ENCODE measurements at places on chromosomes 3 and 15.

GRCh38 chr3:162489853-162490252, 993.2 kb downstream of the OTOL1 start:
- DNase-seq = no peak

- no peak for DNase-seq
These were observed 96.0 kb downstream of the SUCLG2 start for GRCh38 chr3:67558426-67558825.

DNA sequence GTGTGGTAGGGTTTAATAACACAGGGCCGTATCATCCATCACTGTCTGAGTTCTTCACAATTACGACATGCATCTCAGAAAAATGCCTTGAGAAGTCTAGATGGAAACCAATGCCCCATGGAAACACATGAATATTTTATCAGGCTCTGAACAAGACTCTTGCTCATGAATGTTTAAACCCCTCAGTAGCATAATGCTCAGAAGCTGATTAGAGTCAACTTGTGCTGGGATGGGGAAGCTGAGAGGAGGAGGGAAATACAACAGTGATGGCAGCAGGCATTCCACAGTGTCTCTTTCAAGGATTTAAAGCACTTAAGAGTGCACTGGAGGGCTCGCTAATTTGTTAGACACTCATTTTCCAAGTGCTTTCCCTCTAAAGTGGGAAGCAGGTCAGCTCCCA, 3.8 kb downstream of the GPR156 start:
- DNase-seq = no peak

DNA sequence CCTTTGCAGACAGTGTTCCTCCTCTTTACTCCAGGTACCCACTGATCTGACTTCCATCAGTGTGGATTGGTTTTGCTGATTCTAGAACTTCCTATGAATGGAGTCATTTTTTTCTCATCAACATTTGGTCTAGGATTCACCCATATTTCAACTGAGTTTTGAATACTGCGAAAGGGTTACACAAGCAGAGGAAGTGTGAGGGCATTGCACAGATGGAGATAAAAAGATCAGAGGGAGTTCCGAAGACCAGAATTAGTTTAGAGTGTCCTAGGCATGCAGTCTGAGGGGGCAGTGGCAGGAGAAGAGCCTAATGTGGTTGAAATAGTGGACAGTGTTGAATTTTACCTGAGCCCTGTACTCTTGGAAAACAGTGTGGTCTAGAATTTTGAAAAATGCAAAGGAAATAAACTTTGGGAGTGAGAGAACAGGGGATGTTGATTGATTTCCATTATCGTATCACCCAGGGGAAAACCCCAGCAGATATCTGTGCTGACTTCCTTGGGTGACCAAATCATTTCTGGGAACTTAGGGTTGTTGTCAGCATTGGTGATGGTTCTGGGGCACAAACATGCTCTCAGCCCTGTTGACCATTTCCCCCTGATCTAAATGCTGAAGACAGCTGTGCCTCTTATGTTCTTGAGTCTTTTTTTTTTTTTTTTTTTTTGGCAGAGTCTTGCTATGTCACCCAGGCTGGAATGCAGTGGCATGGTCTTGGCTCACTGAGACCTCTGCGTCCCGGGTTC, 327.4 kb upstream of the LRRFIP2 start:
- DNase-seq = no peak

DNA sequence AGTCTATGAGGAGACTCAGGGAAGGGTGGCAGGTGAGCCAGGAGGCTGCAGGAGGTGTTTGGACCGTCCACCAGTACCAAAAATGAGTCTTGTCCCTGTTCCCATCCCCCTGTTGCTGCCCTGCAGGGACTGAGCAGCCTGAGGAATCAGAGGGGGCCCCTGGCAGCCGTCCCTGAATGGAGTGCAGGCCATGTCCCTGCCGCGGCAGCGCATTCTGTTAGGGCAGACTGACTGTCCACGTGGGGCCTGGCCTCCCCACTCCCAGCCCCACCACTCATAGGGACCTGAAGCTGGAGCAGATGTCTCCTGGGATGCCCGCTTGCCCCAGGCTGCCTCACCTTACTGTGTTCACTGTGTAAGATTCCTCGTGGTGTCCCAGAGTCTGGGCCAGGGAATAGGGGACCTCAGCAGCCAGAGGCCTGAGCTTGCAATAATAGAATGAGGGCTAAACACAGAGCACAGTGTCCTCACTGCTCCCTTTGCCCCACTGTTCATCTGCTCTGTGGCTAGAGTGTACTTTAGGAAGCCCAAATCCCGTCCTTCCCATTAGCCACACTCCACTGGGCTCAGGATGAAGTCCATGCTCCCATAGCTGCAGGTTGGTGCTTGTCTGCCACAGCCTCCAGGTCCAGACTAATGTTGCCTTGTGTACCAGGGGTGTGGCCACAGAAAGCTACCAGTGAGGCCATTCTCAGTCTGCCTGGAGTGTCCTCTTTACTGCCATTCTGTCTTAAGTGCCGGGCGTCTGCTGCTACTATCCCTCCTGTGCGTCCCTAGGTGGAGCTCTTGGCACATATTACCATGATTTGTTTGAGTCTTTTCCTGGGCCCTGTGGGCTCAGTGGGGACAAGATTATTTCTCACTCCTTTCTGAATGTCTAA, 63.2 kb downstream of the HCN4 start:
- DNase-seq = no peak

All from stimulated activated CD4-positive, alpha-beta T cell treated with anti-CD3 and anti-CD28 coated beads, TNF-alpha, amount 100 ng/mL, for 1 hour (primary cell).